ENCODE measurements at places on chromosomes 16 and 17. TPM values are rescaled to one million over a fixed set of nuclear protein-coding genes. Genes with fewer than 3 reads are reported as not detected.
A peak's percentile ranks its signal among the peaks of the same experiment; 100 is the strongest.

Gene CASKIN1
- 1.7 TPM for total RNA-seq

Gene PRCD
- 0.86 TPM for total RNA-seq

GRCh38 chr16:22813223-22813947, 577 bp upstream of the HS3ST2 start:
- peak; percentile 6 for DNase-seq

- peak; percentile 50 for DNase-seq
These were observed 308.3 kb downstream of the CA10 start for GRCh38 chr17:51850201-51850600.

DNA sequence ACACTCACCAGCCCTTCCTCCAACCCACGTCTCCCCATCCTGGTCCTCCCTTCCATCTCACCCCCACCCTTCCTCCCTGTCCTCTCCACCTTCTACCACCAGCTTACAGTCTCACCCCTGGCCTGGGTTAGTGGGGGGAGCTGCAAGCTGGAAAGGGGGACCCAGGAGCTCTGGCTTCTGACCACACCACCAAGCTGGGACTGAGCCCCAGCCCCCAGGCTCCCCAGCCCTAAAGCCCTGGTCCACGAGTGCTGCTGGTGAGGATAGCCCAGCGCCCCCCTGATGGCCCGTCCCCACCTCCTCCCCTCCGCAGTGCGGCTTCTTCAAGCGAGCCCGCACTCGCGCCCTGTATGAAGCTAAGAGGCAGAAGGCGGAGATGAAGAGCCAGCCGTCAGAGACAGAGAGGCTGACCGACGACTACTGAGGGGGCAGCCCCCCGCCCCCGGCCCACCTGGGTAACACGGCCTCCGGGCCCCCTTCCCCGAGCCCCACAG, 7.2 kb upstream of the PDK2 start:
- DNase-seq = no peak

- peak; percentile 79 for DNase-seq
These were observed 54.4 kb downstream of the PITPNC1 start for GRCh38 chr17:67431249-67432015.
